ENCODE measurements at places on chromosomes 7 and 10.

DNA sequence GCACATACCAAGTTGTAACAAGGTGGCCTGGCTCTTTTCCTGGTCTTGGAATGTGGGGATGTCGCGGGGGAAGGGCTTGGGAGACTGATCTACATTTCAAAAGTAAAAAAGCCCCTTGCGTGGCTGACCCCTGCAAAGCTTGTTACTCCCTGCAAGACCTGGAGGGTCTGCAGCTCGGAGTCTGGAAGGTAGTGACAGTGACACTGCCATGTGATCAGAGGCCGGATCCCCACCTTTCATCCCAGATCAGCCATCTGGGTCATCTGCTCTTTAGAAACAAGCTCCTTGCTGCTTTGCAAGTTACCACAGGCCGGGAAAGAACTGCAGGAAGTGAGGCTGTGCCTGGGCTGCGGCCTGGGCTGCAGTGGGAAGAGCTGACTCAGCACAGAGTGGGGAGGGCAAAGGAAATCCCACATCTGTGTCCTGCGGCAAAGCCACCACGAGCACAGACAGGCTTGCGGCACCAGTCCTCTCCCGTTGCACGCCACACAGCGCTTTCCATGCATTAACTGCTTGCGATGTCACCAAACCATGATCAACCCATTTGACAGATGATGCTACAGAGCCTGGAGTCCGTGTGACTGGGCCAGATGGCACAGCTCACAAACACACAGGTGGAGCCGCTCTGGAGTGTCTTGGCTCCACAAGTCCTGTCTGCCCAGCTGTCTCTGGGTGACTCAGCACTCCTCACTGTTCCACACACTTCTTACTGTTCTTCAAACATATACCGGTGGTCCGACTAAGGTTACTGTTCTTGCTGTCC lies 97.7 kb downstream of the SH3PXD2A start:
- DNase-seq: no peak

GRCh38 chr10:78033637-78034470 lies at the start of gene RPS24:
Gene RPS24 (plus strand): TSS chr10:78033863. CDS start chr10:78033902, 39 bp downstream.
- peak; percentile 90 for DNase-seq

DNA sequence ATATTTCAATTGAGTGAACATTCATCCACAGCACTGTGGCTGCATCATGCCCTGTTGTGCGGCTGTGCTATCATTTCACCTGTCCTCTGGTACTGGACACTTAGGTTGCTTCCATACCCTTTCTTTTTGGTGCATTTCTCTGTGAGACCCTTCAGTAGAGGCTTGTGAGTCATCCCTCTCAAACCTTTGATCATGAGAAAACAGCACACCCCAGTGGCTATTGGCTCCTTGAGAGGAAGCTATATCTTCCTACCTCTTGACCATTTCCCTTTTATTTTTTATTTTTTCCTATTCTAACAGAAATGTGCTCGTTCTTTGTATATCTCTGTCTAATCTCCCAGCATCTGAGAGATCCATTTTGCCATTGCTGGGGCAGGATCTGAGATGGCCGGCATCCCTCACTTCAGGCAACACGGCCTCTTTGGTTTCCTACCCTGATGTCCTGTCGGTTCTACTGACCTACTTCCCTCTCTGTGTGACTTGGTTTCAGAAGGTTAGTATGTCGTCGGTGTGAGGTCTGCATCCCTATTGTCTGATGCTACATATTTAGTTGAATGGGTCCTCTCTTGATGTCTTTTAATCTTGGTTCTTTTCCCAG lies 23.8 kb upstream of the PIK3AP1 start:
- no peak for DNase-seq

GRCh38 chr7:27575613-27576012 lies 87.1 kb downstream of the HIBADH start:
- no peak for DNase-seq

DNA sequence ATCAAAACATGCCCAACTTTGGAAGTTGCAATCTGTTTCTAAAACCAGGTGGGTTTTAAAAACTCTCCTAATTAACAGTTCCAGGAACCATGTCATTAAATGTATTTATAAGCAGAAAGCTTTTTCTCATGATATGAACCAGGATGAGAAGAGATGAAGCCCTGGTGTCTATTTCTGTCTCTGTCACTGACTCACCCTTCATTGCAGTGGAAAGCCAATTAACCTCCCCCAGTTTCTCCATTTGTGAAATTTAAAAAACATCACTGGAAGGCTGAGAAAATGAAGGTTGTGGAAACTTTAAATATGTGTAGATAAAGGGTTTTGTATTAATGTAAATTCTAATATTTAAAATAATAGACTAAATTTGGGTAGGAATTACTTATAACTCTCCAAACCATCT lies 1088.0 kb downstream of the SORCS1 start:
- no peak for DNase-seq

GRCh38 chr10:52951824-52952223 lies 179.2 kb upstream of the MBL2 start:
- DNase-seq: peak; percentile 65

GRCh38 chr7:47812429-47813136 lies 135.7 kb downstream of the PKD1L1 start:
- DNase-seq: no peak

DNA sequence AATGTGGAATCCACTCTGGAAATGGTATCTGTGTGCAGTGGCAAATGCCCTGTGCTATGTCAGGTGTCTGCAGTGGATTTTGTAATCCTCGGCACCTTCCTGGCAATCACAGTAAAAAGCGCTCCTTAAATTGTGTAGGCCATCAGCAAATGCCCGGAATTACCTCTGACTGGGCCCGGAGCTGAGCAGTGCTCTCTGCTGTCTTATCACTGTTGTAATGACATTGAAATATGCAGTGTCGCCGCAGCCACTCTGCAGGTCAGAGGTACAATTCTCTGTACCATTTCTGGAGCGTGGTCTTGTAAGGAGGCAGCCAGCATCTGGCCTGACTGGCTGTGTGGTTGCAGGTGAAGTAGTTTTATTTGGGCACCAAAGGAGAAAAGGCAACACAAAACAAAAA lies 416.4 kb upstream of the MKI67 start:
- no peak for DNase-seq

GRCh38 chr10:108902619-108903285 lies 1020.6 kb downstream of the XPNPEP1 start:
- no peak for DNase-seq

- no peak for DNase-seq
Measured at GRCh38 chr7:47982610-47983009, 3.2 kb upstream of the HUS1 start.

DNA sequence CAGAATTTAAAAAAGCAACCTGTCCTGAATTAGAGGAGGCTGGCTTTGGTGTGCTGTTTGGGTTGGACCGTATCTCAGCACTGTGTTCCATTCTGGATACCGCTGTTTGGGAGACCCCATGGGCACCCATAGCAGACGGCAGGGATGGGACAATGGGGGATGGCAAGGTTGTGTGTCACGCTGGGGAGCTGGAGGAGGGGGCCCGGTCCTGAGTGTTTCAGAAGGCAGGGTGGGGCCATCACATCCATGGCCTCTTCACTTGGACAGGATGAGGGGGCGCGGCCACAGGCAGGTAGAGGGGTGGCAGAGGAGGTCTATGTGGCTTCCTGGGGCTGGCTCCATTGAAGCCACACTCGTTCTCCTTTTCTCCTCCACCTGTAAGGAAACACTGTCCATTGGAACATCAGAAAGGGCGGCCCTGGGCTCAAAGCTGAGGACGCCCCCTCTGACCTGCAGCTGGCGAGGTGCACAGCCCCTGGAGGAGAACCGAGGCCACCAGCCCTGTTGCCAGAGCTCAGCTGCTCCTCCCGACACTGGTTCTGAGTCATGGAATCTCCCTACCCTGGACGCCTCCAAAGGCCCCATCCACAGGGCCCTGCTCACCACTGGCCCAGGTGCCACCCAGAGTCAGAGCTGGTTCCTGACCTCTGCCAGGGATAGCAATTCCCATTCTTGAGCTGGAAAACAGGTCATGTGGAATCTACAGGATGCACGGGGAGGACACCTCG lies 587.3 kb downstream of the DNAJB6 start:
- no peak for DNase-seq

DNA sequence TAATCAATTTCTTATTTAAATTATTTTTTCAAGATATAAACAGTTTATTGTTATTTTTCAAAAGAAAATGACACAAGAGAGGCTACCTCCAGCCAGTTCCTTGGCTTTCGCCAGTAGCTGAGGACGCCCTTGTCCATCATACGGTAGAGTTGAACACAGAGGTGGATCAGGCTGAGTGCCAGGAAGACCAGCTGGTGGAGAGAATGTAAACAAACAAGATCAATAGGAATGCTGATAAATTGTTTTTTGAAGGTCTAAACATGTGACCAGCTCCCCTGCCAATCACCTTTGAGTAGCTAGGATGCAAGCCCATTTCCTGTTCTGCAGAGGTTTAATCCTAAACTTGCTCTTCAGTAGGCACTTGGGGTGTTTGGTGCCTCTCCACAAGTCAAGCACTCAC lies 138.9 kb downstream of the PKD1L1 start:
- no peak for DNase-seq

GRCh38 chr10:77392236-77392721 lies 245.3 kb downstream of the KCNMA1 start:
- DNase-seq: no peak

GRCh38 chr10:77571490-77571889 lies 66.1 kb downstream of the KCNMA1 start:
- no peak for DNase-seq

GRCh38 chr7:74012842-74013249 lies 15.1 kb upstream of the ELN start:
- DNase-seq: peak; percentile 96

- DNase-seq: peak; percentile 8
Measured at GRCh38 chr7:122544463-122544862, 154.5 kb downstream of the RNF133 start.

GRCh38 chr7:28397141-28397540 lies 15.2 kb upstream of the CREB5 start:
- DNase-seq: no peak

GRCh38 chr7:121385056-121385799 lies 10.9 kb downstream of the FAM3C start:
- DNase-seq: no peak

- no peak for DNase-seq
Measured at GRCh38 chr7:75711076-75711475, 27.7 kb downstream of the HIP1 start.

DNA sequence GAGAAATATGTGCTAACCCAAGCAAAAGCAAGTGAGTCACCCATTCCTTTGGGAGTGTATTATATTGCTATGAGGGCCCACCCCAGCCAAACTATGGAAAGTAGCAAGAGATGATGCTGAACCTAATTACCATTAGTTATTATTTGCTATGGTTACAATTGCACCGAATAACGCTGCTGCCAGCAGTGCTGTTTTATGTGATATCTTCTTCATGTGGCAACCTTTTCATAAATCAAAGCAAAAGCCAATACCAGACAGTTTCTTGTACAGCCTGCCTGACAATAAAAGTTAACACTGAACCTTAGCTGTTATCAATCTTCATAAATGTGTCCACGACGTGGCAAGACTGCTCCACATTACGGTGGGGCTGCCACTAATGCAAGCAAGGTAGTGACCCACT lies 241.7 kb upstream of the PLXNA4 start:
- DNase-seq: no peak

- DNase-seq: no peak
Measured at GRCh38 chr7:38679419-38679818, 48.2 kb upstream of the AMPH start.

DNA sequence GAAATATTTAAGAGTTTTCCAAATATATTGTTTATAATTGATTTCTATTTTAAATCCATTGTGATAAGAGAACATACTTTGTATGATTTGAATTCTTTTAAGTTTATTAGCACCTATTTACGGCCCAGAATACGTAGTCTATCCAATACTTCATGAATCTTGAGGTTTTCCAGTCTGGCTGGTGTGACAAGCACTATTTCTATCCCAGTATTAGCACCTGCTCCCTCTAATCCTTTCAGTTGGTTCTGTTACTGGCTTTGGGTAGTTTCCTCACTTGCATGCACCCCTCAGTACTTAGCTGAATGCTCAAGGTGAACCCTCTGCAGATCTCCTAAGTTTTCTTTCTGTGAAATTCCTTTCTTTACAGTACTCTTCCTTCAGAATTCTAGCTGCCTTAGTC lies 166.8 kb downstream of the C1GALT1 start:
- DNase-seq: no peak

- DNase-seq: no peak
Measured at GRCh38 chr10:43118631-43119415, 19.4 kb upstream of the CSGALNACT2 start.

GRCh38 chr10:44394696-44395381 lies 9.9 kb upstream of the CXCL12 start:
- no peak for DNase-seq

DNA sequence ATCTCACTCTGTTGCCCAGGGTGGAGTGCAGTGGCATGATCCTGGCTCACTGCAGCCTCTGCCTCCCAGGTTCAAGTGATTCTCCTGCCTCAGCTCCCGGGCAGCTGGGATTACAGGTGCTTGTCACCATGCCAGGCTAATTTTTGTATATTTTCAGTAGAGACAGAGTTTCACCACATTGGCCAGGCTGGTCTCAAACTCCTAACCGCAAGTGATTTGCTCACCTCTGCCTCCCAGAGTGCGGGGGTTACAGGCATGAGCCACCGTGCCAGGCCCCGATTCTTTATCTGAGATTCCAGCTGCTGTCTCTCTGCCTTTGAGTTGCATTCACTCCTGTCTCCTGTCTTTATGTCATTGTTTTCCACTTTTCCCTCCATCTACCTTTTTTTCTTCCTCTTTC lies 168.7 kb downstream of the TMEM178B start:
- DNase-seq: no peak

DNA sequence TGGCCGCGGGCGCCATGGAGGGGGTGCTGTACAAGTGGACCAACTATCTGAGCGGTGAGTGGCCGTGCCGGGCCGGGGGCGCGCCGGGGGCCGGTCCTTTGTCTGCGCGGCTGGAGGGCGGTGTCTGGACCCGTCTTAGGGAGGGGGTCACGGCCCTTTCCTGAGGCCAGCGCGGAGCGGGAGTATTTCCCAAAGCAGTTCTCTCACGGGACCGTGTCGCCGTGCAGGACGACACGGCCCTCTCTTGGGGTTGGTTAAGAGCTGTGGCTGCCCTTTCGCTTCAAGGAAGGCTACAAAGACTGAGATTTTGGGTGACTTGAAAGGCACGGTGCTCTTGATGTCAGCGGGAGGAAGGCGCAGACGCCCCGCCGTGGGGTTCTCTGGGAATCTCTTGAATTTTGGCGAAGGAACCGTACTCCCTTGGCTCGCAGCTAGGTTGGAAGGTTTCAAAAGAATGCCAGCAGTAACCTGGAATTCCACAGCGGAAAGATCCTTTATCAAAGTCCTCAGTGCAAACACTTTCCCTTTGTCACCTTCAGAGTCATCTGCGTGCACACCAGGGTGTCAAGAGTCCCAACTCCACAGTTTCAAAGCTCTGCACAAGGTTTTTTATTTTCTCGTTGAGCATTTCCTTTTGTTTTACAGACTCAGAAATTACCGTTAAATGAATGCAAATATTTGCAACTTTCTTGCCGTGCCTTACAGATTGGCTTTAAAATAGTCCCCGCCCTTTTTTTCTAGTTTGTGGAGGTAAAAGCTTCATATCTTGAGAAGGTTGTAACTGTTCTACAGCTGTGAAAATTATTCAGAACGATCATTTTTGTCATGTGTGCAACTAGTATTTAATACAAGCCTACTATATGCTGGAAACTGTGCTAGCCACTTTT lies 780 bp downstream of the PLEKHA8 start:
- peak; percentile 46 for DNase-seq

Data from GM13977 (cell line).